ENCODE measurements at places on chromosomes 6 and 20.

- DNase-seq, result no peak
These were observed 86.6 kb downstream of the ECT2L start for GRCh38 chr6:138882369-138883017.

DNA sequence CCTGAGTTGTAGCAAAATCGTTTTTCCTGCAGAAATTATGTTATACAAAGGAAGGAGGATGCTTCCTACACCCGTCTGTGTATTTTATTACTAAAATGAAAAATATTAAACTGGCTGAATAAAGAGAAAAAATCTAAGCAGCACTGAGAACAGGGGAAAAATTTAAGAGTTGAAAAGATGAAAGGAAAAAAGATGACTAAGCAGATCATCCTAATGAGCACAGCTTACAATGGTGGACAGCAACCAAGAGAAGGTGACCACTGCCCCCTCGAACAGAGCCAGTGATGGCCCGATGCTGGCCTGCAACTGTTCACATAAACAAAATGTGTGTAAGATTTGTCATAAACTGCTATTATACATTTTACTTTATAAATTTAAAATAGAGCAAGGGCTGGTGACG lies 4.2 kb downstream of the PROKR2 start:
- no peak for DNase-seq

GRCh38 chr20:45621593-45621992 lies 7.9 kb upstream of the WFDC10A start:
- DNase-seq, result no peak

GRCh38 chr6:45836984-45837383 lies 178.7 kb downstream of the CLIC5 start:
- DNase-seq, result no peak

- no peak for DNase-seq
These were observed 569.9 kb downstream of the BCKDHB start for GRCh38 chr6:80676386-80676785.

GRCh38 chr20:46901638-46902037 lies 7.0 kb downstream of the EYA2 start:
- DNase-seq, result no peak

- DNase-seq, result no peak
These were observed 155.6 kb downstream of the ZFP64 start for GRCh38 chr20:52035977-52036376.

DNA sequence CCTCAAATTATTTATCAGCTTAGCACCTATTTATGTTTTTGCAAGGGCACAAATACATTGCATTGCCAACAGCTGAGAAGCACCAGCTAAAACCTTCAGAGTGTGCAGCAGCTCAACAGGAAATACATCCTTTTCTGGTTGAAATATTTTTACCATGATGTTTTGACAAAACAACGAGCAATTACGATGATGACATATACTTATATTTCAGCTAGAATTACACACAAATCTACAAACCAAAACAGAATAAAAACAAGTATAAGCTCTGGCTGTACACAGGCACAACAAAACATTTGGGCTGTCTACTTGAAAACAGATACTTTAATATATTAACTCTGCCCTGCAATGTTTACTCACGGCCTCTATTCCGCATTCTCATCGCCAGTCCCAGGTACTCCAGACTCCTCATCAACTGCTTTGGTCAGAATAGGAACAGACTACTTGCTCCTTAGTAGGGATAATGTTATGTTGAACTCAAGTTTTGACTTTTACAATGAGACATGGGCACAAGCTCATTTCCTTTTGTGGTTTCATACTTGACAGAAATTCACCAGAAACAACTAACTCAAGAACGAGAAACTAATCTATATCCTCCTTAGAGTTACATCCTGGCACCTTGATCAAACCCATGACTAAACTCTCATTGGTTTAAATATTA lies 377.6 kb downstream of the ESR1 start:
- DNase-seq, result no peak

GRCh38 chr20:34068001-34068400 lies 44.0 kb downstream of the EIF2S2 start:
- no peak for DNase-seq

DNA sequence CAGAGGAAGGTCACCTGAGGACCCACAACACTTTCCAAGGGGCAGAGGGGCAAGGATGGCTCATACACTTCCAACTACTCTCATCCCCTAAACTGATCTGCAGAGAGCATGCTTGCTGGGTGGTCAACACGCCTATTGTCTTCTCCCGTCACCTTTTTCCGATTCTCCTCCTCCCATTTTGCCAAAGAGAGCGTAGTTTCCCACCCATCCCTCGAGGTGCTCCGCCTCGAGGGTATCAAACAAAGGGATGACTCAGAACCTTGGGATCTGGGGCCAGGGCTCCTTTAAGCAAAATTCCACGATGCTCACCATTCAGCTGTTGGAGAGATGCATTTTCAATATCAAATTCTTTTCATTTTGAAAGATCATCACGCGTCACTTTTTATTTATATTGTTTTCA lies 507.5 kb upstream of the SULF2 start:
- DNase-seq, result no peak

GRCh38 chr6:138972226-138972665 lies 15.8 kb downstream of the REPS1 start:
- no peak for DNase-seq

DNA sequence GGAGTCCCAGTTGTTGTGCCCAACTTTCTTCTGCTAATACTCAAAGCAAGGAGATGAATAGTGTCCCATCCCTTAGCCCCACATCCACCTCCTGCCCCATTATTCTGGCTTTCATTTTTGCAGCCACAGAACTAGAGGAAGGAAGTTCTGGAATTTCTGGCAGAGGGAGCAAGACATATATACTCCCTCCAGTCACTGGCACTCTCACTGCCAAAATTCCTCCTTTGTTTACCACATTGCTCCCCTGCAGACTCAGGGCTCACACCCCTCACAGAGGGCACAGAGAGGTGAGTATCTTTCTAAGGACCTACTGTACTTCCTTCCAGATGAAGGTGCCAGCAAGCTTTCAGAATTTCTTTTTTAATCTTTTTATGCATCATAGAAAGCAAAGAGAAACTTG lies 168.0 kb upstream of the ID4 start:
- DNase-seq, result no peak

DNA sequence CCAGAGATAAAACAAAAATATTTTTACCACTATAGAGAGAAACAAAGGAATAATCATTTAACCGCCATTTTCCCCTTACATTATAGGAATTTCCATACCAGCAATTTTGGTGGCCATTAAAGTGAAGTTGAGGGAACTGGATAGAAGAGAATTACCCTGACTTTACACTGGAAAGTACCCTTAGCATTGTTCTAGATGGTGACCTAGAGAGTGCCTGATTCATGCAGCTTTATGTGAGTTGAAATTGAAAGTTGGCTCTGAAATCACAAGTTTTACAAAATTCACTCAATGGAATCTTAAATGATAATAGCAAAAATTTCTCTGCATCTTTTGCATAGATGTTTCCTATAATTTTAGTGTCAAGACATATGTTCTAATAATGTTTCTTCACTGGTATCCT lies 55.7 kb upstream of the PREP start:
- DNase-seq, result no peak

DNA sequence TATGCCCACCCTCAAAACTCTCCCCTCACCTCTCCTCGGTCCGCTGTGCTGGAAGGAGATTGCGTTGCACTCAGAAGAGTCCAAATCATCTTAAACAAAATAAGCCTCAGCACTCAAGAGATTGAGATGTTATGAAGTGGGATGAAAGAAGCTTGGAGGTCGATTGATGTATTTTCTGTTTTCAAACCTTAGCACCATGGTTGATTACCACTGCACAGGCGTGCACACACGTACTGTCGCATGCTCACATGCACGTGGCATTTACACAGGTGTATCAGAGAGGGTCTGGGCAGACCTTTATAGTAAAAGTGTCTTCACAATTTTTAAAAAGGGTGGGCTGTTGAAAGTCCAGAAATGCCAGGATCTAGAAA lies 612 bp upstream of the AGPAT4 start:
- no peak for DNase-seq

DNA sequence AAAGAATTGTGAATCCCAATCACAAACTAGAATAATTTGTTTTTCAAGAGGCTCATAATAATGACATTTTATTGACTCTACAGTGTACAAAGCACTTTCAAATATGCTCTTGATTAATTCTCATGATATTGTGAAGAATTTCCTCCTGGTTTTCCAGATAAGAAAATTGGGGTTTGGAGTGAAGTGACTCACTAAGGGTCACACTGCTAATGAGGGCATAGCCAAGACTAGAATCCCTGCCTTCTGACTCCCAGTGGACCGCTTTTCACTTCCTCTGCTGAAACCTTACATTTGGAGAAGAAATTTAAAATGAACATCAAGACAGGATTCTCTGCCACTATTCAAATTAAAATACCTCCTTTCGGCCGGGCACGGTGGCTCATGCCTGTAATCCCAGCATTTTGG lies 38.3 kb upstream of the LTV1 start:
- no peak for DNase-seq

- no peak for DNase-seq
These were observed 4.3 kb upstream of the IL20RA start for GRCh38 chr6:137049095-137049494.

- DNase-seq, result no peak
These were observed 233.9 kb downstream of the PRL start for GRCh38 chr6:22062807-22063408.

- no peak for DNase-seq
These were observed 244.6 kb upstream of the FOXQ1 start for GRCh38 chr6:1067346-1067745.

GRCh38 chr6:14068133-14068532 lies 49.4 kb upstream of the CD83 start:
- DNase-seq, result peak; percentile 29

- no peak for DNase-seq
These were observed 55.2 kb upstream of the MRAP2 start for GRCh38 chr6:83978324-83978734.

DNA sequence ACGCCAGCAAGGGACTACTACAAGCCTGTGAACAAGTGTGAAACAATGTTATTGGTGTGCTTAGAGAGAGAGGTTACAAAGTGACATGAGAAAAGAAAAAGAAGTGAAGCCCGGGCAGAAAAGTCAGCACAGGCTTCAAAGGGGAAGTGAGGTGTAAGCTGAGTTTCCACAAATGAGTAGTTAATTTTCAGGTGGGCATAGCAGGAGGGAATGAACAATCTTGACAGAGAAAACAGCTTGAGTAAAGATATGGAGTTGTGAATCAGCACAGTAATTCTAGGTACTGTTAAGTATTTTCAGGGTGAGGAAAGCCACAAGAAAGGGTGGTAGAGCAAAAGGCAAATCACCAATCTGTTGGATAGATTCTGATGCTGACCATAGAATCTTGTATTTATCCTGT lies 4.3 kb downstream of the KCNQ5 start:
- DNase-seq, result no peak

GRCh38 chr20:52402514-52402913 lies 210.9 kb upstream of the ZFP64 start:
- DNase-seq, result no peak

DNA sequence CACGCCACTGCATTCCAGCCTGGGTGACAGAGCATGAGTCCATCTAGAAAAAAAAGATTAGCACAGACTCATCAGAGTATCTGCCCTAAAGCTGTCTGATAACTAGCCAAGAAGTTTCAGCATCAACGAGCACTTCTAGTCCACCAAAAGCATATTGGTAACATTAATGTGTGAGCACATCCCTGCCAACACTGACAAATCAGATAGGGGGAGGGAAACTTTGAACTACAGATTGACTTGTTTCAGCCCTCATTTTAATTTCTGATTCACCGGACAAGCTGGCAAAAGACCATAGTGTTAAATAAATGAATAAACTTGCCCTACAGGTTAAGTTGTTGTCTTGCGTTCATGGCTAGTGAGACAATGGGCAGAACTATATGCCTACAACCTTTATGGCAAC lies 7.7 kb upstream of the SEC63 start:
- no peak for DNase-seq

DNA sequence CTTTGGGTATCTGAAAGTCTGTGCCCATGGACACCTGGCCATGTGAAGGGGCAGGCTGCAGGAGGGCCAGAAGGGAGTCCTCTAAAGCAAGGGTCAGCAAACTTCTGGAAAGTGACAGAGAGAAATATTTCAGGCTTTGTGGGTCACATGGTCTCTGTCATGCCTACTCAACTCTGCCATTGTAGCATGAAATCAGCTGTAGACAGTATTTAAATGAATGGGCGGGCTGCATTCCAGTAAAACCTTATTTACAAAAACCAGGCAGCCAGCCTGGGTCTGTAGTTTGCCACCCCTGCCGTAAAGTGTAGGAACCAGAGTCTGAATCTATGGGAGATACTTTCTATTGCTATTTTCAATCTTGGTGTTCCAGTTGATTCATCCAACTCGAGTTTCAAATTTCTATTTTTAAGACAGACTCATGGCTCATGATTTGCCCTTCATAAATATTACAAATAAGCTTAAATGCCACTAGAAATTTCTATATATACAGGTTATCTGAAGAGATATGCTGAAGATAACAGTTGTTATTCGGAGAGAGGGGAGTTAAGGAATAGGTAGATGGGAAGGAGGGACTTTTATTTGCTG lies 19.0 kb upstream of the ADGRF4 start:
- no peak for DNase-seq
